ENCODE measurements at places on chromosomes 7 and 10.

- DNase-seq = no peak
Observed at GRCh38 chr10:117442521-117442920, 67.3 kb upstream of the PDZD8 start.

DNA sequence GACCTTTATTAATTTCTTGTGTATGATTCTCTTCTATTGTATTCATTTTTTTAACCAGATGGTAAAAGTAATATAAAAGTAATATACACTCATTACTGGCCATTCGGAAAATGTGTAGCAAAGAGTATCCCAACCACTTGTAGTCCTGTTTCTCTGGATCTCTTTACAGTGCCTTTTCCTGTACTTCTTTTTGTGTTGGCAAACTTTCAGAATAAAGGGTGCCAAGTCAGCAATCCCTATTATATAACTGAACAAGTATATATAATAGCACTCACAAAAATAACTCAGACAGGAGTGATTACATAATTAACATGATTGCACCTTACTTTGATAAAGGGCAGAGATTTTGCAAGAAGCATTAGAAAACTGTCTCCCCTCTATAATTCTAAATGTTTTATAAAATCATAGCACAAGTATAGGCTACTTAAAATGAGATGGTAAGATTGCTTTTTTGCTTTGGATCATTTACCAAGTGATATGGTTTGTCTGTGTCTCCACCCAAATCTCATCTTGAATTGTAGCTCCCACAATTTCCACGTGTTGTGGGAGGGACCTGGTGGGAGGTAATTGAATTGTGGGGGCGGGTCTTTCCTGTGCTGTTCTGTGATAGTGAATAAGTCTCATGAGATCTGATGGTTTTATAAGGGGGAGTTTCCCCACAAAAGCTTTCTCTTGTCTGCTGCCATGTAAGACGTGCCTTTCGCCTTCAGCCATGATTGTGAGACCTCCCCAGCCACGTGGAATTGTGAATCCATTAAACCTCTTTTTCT, 41.5 kb upstream of the EPC1 start:
- DNase-seq = no peak

GRCh38 chr10:68043030-68043429, 32.1 kb downstream of the HERC4 start:
- DNase-seq = no peak

- no peak for DNase-seq
Observed at GRCh38 chr10:71973777-71974488, 9.7 kb downstream of the CHST3 start.

GRCh38 chr10:26780793-26781601, 79.8 kb downstream of the ABI1 start:
- peak; percentile 13 for DNase-seq

DNA sequence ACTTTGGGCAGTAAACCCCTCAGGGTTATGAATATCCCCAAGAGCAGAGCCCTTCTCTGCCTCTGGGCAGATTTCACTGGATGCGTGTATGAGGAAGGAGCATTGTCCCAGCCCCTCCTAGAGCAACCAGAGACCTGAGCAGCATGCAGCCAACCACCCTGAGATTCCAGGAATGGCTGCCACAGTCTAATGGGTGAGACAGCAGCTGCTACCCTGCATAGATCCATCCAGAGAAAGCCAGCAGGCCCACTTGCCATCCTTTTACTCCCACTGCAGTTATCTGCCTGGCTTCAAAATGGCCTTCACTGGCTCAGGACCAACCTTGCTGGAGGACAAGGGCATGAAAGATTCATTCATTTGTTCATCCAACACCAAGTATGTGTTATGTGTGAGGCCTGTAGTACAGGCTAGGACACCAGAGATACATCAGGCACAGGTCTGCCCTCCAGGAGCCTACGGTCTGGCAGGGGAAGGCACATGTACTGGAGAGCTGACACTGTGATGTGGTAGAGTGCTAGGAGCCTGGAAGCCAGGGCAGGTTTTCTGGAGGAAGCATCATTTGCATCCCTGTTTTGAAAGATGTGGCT, 26.2 kb upstream of the C10orf105 start:
- DNase-seq = no peak

DNA sequence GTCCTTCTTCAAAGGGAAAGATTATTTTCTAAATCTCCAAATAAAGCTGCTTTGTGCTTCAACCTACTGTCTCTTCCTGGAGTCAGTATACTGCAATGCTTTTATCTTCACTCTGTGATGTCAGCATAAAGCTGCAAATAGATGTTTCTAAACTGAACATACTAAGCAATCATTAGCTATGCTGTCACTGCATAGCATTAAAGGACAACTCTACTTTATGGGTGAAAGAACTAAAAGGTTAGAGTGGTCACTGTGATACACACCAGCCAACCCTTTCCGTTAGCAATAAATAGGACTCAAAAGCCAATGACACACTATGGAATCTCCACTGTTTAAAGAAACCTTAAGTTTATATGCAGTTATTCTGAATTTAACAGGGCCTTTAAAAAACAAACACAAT, 1.8 kb downstream of the CCDC186 start:
- DNase-seq = no peak

- DNase-seq = no peak
Observed at GRCh38 chr7:144399946-144400345, 3.5 kb downstream of the NOBOX start.

DNA sequence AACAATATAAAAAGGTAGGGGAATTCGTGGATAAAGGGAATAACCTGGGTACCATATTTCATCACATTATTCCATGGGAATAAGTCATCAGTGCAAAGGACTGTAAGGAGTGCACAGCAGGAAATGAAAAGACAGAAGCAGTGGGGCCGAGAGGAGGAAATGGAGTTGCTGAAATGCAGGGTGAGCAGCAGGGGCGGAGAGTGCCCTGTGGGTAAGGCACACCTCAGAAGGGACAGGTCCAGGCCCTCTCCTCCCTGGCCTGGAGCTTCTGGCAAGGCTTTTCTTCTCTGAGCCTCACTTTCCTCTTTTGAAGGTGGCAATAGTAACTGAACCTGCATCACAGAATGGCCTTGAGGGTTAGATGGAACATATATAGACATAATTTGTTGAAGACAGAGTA, 26.2 kb downstream of the IKZF1 start:
- no peak for DNase-seq

GRCh38 chr7:15839416-15840100, 153.1 kb upstream of the MEOX2 start:
- DNase-seq = no peak

- DNase-seq = no peak
Observed at GRCh38 chr10:124909563-124909962, 32.4 kb upstream of the ZRANB1 start.

DNA sequence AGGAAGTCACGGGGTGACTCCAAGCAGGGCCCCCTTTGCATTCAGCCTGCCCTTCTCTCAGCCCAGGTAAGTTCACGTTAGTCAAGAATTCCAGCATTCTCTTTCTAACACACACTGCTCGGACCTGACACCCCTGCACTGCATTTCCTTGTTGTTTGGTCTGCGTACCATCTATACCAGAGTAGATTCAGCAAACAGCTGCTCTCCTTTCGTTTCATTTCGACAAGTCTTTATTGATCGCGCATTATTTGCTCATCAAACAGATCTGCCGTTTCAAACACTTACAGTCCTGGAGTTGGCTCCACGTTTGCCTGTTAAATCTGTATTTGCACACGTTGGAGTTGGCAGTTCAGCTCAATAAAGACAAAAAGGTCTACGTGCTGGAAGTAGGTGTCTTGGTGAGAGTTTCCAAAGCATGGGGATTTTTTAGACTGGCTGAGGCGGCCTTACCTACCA, 495.1 kb downstream of the RPS24 start:
- DNase-seq = no peak

Data from stimulated activated CD4-positive, alpha-beta T cell treated with anti-CD3 and anti-CD28 coated beads, Interleukin-15, amount 100 ng/mL, for 48 hours (primary cell).